ENCODE measurements at places on chromosomes 12 and 14.

DNA sequence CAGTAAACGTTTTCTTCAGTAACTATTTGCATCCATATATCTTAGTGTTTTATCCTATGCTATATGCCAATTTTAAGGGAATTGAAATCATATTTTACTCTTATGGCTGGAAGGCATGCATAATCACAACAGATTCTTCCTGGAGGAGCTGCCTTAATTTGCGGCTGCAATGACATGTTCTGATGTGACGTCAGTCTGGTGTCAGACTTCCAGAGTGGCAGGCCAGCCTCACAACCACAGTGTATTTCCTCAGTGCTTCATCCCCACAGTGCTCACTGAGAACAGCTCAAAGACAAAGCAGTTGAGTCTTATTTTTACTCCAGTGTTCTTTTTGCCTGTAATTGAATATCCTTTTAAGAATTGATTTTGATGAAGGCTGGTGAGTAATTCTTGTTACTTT is 107.1 kb downstream of the PLEKHA5 start:
- no peak for DNase-seq

- peak; percentile 63 for DNase-seq
Observed at GRCh38 chr12:56119361-56119796, 1.3 kb downstream of the ZC3H10 start.

DNA sequence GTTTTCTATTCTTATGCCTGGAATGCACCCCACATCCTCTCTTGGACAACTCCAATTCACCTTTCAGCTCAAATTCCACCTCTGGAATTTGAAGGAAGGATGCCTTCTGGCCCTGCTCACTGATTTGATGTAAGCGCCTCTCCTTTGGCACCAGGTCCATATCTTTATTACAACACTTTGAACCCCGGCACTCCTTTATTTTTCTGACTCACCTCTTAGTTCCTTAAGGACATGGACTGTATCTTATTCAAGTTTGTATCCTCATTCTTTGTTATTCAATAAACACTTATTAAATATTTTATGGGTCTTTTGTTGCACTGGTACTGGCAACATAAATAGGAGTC is 3.1 kb downstream of the GALC start:
- no peak for DNase-seq

DNA sequence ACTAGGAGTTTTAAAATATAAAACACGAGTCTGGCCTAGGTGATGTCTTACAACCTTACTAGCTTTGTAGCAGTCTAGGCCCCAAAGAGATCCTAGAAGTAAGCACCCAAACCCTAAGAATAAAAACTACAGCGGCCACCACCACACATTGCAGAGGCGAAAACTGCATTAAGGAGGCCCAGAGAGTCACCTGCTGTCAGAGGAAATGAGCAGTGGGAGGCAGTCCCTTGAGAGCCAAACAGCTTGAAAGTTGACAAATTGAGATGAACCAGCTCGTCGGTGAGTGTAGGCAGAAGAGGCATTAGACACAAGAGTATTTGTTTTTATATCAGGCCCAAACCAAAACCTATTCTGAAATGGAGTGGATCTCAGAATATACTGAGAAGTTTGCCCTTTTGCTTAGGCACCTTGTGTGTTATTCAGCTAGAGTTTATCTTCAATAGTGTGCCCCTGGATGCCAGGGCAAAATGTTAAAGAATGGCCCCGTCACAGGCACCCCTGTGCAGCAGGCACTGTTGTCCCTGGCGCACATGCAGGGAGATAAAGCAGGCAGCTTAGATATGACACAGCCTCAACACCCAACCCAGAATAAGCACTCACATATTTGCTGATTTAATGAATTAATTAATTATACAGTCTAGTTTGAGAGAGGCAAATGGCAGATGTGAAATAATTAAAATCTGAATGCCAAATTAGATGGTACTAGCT is 56.7 kb downstream of the TTC7B start:
- DNase-seq, result no peak
